M059J (cell line): ENCODE measurements at places on chromosomes 5 and 9.

- DNase-seq: no peak
Measured at GRCh38 chr5:55582256-55582655, 47.5 kb upstream of the PLPP1 start.

GRCh38 chr9:20117986-20118385, 329.1 kb upstream of the SLC24A2 start:
- no peak for DNase-seq

DNA sequence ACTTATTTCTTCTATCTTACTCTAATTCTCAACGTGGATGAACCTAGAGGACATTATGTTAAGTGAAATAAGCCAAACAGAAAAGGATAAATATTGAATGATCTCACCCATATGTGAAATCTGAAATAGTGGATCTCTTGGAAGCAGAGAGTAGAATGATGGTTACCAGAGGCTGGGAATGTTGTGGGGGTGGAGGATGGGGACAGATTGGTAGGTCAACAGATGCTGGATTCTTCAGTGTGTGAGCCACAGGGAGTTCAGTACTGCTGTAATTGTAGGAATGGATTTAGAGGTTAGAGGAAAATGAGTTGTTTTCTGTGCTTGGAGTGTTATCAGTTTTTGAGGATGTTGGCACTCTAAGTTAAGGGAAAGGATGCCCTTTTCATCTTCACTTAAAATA, 190.6 kb downstream of the FBXL7 start:
- DNase-seq: no peak

- DNase-seq: peak; percentile 87
Measured at GRCh38 chr5:72525816-72526215, 18.6 kb upstream of the ZNF366 start.

GRCh38 chr5:150108711-150109514, 22.6 kb upstream of the CSF1R start:
- no peak for DNase-seq

DNA sequence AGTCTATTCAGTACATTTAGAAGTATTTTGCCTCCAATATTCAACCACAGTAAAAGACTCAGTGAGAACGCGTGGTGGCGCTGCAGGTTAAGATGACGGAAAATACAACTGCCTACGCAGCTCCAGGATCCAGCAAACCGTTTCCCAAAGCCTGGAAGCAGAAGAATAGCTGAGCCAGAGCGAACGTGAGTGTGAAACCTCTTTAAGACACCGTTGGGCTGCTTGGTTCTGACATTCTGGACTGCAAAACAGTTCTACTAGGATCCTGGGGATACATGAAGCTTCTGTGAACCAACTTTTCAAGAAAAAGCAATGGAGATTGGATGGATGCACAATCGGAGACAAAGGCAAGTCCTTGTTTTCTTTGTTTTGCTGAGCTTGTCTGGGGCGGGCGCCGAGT, at the start of gene PCDHB16:
PCDHB16 (plus strand) TSS at position 140 of the 400 bp plus-strand sequence; CDS start at position 313, 173 bp downstream.
- peak; percentile 71 for DNase-seq

DNA sequence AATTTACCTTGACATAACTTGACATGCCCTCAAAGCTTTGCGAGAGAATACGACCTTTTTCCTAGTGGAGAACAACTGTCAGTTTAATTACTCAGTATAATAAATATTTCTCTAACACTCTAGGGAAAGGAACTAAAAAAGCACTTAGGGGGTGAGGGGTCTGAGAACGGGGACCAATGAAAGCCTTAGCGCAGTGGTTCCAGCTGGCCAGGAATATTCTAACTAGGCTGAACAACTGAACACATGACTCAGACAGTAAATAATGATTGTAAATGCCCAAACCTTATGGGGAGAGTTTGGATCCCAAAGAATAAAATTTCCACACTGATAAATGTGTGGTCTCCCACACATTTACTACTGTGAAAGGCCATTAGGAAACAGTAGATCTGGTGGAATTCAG, 14.9 kb downstream of the MYO10 start:
- DNase-seq: peak; percentile 17

DNA sequence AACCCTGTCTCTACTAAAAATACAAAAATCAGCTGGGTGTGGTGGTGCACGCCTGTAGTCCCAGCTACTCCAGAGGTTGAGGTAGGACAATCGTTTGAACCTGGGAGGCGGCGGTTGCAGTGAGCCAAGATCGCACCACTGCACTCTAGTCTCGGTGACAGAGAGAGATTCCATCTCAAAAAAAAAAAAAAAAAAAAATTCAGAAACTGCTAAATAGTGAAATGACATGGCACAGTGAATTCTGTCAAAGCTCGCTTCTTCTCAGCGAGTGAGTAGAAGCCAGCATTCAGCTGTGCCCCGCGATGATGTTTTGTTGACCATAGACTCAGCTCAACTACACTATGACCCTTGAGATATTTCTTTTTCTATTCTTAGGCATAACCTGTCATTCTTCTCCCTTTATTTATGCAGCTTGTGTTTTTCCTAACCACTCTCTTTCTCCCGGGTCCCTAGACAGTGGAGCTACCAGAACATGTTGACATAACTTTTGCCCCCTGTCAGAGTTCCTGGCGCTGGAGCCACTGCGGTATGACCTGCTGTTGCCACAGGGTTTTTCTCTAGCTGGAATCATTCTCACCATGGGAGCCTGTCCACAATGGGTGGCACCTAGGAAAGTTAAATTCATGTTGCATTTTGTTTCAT, 13.5 kb upstream of the IQGAP2 start:
- DNase-seq: no peak

GRCh38 chr9:133532937-133533668, 1.4 kb upstream of the ADAMTSL2 start:
- DNase-seq: peak; percentile 39

- peak; percentile 48 for DNase-seq
Measured at GRCh38 chr5:75048457-75048953, 3.9 kb downstream of the GCNT4 start.

- DNase-seq: peak; percentile 39
Measured at GRCh38 chr5:129852747-129853352, 51.4 kb upstream of the CHSY3 start.
